MG63 (cell line): ENCODE measurements at places on chromosomes 3 and 15. TPM values are rescaled to one million over a fixed set of nuclear protein-coding genes. Genes with fewer than 3 reads are reported as not detected.

Gene PFKFB4
- 0.84 and 3.2 TPM in 2 replicates for total RNA-seq

Gene PIF1
- 8.1 and 8.5 TPM in 2 replicates for total RNA-seq

Gene FSIP1
- 2.0 and 3.3 TPM in 2 replicates for total RNA-seq

Gene CRYGS
- 0.66 TPM in 1 of 2 replicates, not detected in the other for total RNA-seq

Gene SLC9C1
- not detected in 2 replicates for total RNA-seq

Gene KIF15
- 14.1 and 18.1 TPM in 2 replicates for total RNA-seq
